ENCODE measurements at places on chromosomes 2 and 18. TPM values are rescaled to one million over a fixed set of nuclear protein-coding genes. Genes with fewer than 3 reads are reported as not detected.

HNMT gene
- total RNA-seq, result 279 TPM

DLGAP1 gene
- 3.3 TPM for total RNA-seq

POMC gene
- 10.2 TPM for total RNA-seq

MROH2A gene
- total RNA-seq, result not detected

CDKL4 gene
- total RNA-seq, result 2.6 TPM

ASPRV1 gene
- total RNA-seq, result 3.5 TPM

MEP1B gene
- not detected for total RNA-seq

TCF23 gene
- not detected for total RNA-seq

PJVK gene
- 6.4 TPM for total RNA-seq

SERPINB8 gene
- total RNA-seq, result 19.6 TPM

RBM43 gene
- 7.1 TPM for total RNA-seq

Data from subcutaneous adipose tissue (tissue), 4 donors.